Liver (tissue), 10 donors: ENCODE measurements at places on chromosomes 7 and 10. TPM values are rescaled to one million over a fixed set of nuclear protein-coding genes. Genes with fewer than 3 reads are reported as not detected.

MYL10 gene
- total RNA-seq: not detected

AOC1 gene
- not detected for total RNA-seq

SPDYE8 gene
- not detected for total RNA-seq

TBATA gene
- not detected for total RNA-seq

SLC16A9 gene
- total RNA-seq: 0.59 TPM

GRCh38 chr7:71854546-71855397 is 557.4 kb downstream of the CALN1 start:
- peaks cover 4% of the 10 kb centered on the region for H3K27me3 ChIP-seq
- H3K4me1 ChIP-seq: no peaks in the 10 kb centered on the region
- H3K4me3 ChIP-seq: no peak overlapping the region
- no peak for DNase-seq
- H3K27ac ChIP-seq: no peak overlapping the region

GRCh38 chr7:155163696-155164095 is 93.6 kb downstream of the HTR5A start:
- H3K27ac ChIP-seq: no peak overlapping the region
- no peaks in the 10 kb centered on the region for H3K4me1 ChIP-seq
- H3K4me3 ChIP-seq: no peak overlapping the region
- H3K27me3 ChIP-seq: no peaks in the 10 kb centered on the region
- no peaks in the 10 kb centered on the region for H3K36me3 ChIP-seq
- DNase-seq: peak; percentile 19

- no peak overlapping the region for H3K27ac ChIP-seq
- no peaks in the 10 kb centered on the region for H3K27me3 ChIP-seq
- peaks cover 14% of the 10 kb centered on the region for H3K4me1 ChIP-seq
- DNase-seq: no peak
Measured at GRCh38 chr10:117334066-117334465, 41.2 kb downstream of the PDZD8 start.

- no peaks in the 10 kb centered on the region for H3K27me3 ChIP-seq
- peaks cover 21% of the 10 kb centered on the region for H3K4me1 ChIP-seq
- DNase-seq: no peak
- no peak overlapping the region for H3K4me3 ChIP-seq
Measured at GRCh38 chr10:17122052-17122451, 7.6 kb downstream of the CUBN start.

- no peak for DNase-seq
- no peak overlapping the region for H3K4me3 ChIP-seq
- no peak overlapping the region for H3K27ac ChIP-seq
- no peaks in the 10 kb centered on the region for H3K27me3 ChIP-seq
- no peaks in the 10 kb centered on the region for H3K36me3 ChIP-seq
Measured at GRCh38 chr10:59027975-59028655, 148.3 kb upstream of the PHYHIPL start.

DNA sequence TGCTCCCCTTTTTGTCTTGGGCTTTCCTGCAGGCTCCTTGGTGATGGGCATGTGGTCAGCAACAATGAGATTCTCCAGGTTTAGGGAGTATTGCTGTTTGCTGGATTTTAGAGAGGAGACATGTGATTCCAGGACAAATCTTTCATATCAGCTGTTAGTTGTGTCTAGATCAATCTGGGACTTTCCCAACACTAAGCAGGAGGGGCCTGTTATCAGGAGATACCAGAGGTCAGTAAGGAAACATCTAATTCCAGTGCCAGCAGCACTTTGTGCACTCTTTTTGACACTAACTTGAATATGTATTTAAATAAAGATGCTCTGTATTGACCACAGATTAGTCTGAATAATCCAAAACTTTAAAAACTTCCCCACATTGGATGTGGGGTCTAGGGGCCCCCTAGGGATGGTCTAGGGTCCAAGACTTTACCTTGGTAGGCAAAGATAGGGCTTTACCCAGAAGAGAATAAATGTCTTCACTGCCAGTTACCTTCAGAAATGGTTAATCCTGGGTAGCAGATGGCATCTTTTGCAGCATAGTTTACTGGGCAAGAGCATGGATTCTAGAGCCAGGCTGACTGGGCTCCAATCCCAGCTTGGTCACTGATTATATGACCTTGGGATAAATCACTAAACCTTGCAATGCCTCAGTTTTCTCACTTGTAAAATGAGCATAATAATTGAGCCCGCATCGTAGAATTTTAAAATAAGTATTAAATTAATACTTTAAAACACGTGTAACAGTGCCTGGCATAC is 6.4 kb upstream of the FIGNL1 start:
- no peaks in the 10 kb centered on the region for H3K36me3 ChIP-seq
- peak overlapping the region; percentile 1 for H3K27ac ChIP-seq
- H3K4me1 ChIP-seq: peaks cover 8% of the 10 kb centered on the region
- H3K4me3 ChIP-seq: no peak overlapping the region
- no peak for DNase-seq

GRCh38 chr10:121942749-121943416 is 15.1 kb upstream of the ATE1 start:
- no peaks in the 10 kb centered on the region for H3K27me3 ChIP-seq
- H3K36me3 ChIP-seq: no peaks in the 10 kb centered on the region
- DNase-seq: no peak

- no peaks in the 10 kb centered on the region for H3K36me3 ChIP-seq
- peaks cover 10% of the 10 kb centered on the region for H3K4me1 ChIP-seq
- peak overlapping the region; percentile 91 for H3K27ac ChIP-seq
- no peak for DNase-seq
- peak overlapping the region; percentile 63 for H3K4me3 ChIP-seq
Measured at GRCh38 chr10:88582411-88582805, 710 bp downstream of the RNLS start.

GRCh38 chr10:30028738-30029030 is 30.7 kb downstream of the JCAD start:
- no peaks in the 10 kb centered on the region for H3K36me3 ChIP-seq
- H3K27me3 ChIP-seq: no peaks in the 10 kb centered on the region
- H3K27ac ChIP-seq: no peak overlapping the region
- peaks cover 11% of the 10 kb centered on the region for H3K4me1 ChIP-seq
- DNase-seq: no peak
- H3K4me3 ChIP-seq: no peak overlapping the region

GRCh38 chr7:25087855-25088254 is 37.2 kb downstream of the CYCS start:
- no peak for DNase-seq
- no peak overlapping the region for H3K4me3 ChIP-seq
- no peaks in the 10 kb centered on the region for H3K36me3 ChIP-seq
- no peak overlapping the region for H3K27ac ChIP-seq
- H3K27me3 ChIP-seq: no peaks in the 10 kb centered on the region
- H3K4me1 ChIP-seq: no peaks in the 10 kb centered on the region

- no peak for DNase-seq
- H3K36me3 ChIP-seq: no peaks in the 10 kb centered on the region
- H3K27me3 ChIP-seq: no peaks in the 10 kb centered on the region
Measured at GRCh38 chr7:93958216-93958615, 36.7 kb downstream of the GNG11 start.

- H3K27me3 ChIP-seq: no peaks in the 10 kb centered on the region
- H3K27ac ChIP-seq: no peak overlapping the region
- no peaks in the 10 kb centered on the region for H3K36me3 ChIP-seq
- H3K4me3 ChIP-seq: no peak overlapping the region
- DNase-seq: no peak
Measured at GRCh38 chr7:65268782-65269149, 104.9 kb upstream of the ZNF92 start.
